NCI-H2171 (cell line): ENCODE measurements at places on chromosomes 4 and X.

DNA sequence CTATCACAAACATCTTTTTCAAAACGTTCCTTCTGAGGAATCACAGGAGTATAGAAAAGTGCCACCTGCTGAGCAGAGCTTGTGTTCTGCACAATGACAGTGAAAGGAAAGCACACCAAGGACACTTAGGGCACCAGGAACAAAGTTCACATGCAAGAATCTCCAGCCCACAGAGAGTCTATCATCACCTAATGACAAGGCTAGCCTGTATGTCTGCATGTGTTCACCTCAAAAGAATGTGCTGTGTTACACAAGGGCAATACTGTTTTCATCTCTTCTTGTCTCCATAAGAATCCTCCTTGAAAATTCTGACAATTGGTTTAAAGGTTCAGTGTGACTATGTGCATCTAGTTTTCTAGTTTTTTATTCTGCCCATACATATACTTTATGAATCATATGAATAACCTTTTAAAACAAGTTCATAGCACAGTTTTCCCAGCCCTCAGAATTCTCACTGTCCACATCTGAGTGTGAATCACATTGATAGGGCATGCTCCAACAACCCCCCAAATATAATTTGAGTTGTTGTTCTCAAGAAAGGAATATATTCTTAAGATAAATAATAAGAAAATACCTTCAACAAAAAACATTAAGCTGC is 118.0 kb downstream of the PWWP3B start:
- no peak for DNase-seq

DNA sequence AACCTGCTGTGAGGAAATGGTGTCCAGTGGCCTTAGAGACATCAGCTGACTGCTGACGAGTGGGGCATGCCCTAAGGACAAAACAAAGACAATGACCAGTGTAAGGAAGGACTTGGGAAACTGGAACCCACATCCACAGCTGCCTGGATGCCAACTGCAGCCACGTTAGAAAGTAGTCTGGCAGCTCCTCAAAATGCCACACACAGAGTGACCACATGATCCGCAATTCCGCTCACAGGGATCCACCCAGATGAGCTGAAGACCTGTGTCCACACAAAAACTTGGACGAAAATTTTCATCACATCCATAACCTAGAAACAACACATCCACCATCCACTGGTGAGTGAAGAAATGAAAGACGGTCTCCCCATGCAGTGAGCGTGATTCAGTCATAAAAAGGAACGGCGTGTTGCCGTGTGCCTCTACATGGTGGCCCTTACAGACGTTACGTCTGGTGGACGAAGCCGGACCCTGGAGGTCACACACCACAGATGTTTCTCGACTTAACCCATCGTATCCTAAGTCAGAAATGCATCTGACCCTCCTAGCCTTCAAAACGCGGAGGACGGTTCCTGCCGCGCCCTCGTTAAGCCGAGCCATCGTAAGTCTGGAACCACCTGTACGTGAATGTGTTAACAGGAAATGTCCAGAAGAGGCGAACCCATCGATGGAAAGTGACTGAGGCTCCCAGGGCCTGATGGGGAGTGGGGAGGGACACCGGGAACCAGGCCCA is 40.6 kb upstream of the MXD4 start:
- no peak for DNase-seq

- DNase-seq, result no peak
Measured at GRCh38 chrX:1609762-1610161, 5.1 kb upstream of the ASMT start.

- DNase-seq, result no peak
Measured at GRCh38 chr4:119118397-119118796, 17.2 kb upstream of the MYOZ2 start.

DNA sequence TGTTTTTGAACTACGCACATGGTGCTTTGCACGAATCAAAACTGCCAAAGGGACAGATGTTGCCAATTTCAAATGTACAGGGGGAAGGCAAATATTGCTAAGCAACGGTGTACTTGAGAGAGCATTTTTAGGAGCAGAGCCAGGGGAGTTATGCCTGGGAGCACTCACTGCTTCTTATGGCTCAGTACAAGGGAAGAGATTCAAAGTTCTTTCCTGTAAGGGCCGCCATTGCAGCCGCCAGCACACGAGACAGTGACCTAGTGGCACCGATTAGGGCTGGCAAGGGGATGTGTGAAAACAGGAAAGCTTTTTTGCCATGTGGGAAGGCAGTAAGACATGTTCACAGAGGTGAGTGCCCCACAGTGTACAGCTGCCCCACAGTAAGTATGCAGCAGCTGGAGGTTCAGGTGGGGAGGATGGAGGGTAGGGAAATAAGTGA is 133.8 kb downstream of the AFF1 start:
- DNase-seq, result peak; percentile 75
